ENCODE measurements at places on chromosomes 2 and 18.

- DNase-seq, result no peak
Measured at GRCh38 chr2:219356834-219357233, 24.3 kb upstream of the RESP18 start.

GRCh38 chr2:55415300-55415699 is 4.4 kb downstream of the CCDC88A start:
- DNase-seq, result no peak

GRCh38 chr2:218638372-218638771 is 21.1 kb downstream of the ZNF142 start:
- no peak for DNase-seq

DNA sequence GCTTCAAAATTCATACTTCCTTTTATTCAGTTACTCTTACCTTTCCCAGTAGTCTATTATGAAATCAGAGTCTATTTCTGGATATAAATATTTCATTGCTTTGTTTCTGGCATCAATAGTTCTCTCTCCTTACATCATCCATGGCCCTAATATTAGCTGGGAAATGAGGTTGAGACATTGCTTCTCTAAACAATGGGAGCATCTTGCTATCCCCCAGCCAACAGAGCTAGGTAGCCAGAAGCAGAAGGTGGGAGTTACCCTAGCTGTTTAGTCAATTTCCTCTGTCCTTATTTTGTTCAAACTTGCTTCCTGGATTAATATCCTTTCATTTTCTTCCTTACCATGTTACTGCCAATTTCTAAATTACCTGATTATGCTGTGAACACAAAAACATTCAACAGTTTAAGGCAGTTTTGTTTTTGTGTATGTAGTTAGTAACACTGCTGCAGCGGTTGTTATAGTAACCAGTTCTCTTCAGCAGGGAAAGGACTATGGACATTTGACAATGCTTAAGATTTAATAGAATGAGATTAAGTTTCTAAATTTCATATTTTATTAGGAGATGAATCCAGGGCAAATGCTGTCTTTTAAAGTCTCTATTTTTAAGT is 160.5 kb upstream of the KCNJ3 start:
- no peak for DNase-seq

DNA sequence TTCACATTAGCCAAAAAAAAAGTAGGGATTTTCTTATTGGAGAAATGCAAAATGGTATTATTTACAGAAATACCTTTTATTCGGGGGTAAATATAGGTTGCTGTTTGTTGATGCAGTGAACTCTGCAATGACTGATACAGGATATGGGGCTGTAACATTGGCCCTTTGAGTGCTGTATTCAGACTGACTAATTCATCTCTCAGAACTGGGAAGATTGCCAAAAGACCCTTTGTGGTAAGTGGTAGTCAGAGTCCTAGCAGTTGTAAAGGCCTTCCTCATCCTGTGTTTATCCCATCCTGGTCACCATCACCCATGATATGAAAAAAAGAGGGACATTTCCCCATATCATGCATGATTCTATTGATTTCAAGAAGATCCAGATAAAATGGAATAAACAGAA is 14.0 kb upstream of the DCC start:
- peak; percentile 17 for DNase-seq

- no peak for DNase-seq
Measured at GRCh38 chr2:201254081-201254730, 6.1 kb upstream of the CASP8 start.

- peak; percentile 72 for DNase-seq
Measured at GRCh38 chr18:60188958-60189357, 183.6 kb downstream of the MC4R start.

- DNase-seq, result no peak
Measured at GRCh38 chr2:25938345-25938744, 44.0 kb downstream of the KIF3C start.

GRCh38 chr2:119764832-119765231 is 5.1 kb downstream of the PTPN4 start:
- DNase-seq, result no peak

GRCh38 chr2:152405206-152406118 is 70.5 kb downstream of the FMNL2 start:
- no peak for DNase-seq

GRCh38 chr2:101617188-101617587 is 80.3 kb upstream of the MAP4K4 start:
- DNase-seq, result no peak

DNA sequence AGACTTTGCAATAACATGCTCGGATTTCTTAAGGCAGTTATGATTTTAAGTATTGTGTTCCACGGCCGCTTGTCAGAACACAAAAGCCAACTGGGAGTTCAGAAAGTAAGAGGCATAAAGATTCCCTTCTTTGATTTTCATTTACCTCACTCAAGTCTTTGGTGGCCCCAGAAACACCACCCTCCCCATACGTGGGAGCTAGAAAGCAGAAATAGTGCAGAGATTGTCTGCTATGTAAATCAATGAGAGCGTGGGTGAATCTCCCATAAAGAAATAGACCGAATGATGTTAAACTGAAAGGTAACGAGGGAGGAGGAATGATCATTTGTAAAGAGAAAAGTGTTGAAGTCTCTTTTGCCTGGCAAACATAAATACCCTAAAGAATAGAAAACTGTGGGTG is 322.1 kb upstream of the ETAA1 start:
- DNase-seq, result no peak

GRCh38 chr2:12514631-12515437 is 201.9 kb upstream of the TRIB2 start:
- no peak for DNase-seq

- no peak for DNase-seq
Measured at GRCh38 chr2:105113616-105114291, 75.9 kb downstream of the MRPS9 start.

- DNase-seq, result no peak
Measured at GRCh38 chr2:125745514-125745913, 910.4 kb upstream of the GYPC start.
